ENCODE measurements at places on chromosomes 5 and 9.

GRCh38 chr5:123209502-123210027 lies 120.5 kb downstream of the PRDM6 start:
- DNase-seq = no peak

GRCh38 chr5:77904362-77904761 lies 128.2 kb upstream of the TBCA start:
- DNase-seq = no peak

- no peak for DNase-seq
Measured at GRCh38 chr9:92180669-92181181, 65.5 kb upstream of the SPTLC1 start.

GRCh38 chr9:133067006-133067405 lies 5.2 kb downstream of the CEL start:
- DNase-seq = no peak

- no peak for DNase-seq
Measured at GRCh38 chr5:142057697-142058056, 44.9 kb upstream of the GNPDA1 start.

DNA sequence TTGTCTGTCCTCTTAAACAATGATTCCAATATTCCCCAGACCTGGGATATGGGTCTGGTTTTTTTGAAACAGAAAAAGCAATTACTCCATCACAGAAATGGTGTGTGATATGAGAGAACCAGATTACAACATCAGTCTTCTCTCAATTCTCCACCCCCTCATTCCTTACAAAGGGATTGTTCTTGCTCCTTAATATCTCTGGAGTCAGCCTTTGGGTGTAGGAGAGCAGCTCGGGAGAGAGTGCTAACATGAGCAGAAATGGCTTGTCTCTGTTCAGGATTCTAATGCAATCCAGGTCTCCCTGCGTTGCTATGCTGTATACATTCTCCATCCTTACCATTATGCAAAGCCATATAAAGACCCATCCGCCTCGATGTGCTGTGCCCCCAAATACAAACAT lies 32.7 kb downstream of the ZFAND5 start:
- no peak for DNase-seq

GRCh38 chr5:11027660-11028059 lies 266.6 kb upstream of the DAP start:
- DNase-seq = no peak

DNA sequence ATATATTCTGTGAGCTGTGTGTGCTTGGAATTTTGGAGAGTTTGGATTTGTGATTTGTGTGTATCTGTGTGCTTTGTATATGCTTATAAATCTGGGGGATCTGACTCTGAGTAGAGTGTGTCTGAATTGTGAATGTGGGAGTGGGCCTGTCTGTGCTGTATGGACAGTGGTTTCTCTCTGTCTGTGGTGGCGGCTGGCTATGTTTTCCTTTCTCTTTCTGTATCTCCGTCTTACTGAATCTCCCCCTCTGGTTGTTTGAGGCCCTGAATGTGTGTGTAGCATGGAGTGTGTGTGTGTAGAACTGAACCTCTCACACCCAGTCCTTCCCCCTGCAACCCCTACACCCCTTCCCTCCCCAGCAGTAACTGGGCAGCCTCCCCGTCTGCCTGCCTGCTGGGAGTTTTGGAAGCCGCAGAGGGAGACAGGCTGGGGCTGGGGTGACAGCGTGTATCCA lies 4.7 kb downstream of the CXXC5 start:
- DNase-seq = no peak

DNA sequence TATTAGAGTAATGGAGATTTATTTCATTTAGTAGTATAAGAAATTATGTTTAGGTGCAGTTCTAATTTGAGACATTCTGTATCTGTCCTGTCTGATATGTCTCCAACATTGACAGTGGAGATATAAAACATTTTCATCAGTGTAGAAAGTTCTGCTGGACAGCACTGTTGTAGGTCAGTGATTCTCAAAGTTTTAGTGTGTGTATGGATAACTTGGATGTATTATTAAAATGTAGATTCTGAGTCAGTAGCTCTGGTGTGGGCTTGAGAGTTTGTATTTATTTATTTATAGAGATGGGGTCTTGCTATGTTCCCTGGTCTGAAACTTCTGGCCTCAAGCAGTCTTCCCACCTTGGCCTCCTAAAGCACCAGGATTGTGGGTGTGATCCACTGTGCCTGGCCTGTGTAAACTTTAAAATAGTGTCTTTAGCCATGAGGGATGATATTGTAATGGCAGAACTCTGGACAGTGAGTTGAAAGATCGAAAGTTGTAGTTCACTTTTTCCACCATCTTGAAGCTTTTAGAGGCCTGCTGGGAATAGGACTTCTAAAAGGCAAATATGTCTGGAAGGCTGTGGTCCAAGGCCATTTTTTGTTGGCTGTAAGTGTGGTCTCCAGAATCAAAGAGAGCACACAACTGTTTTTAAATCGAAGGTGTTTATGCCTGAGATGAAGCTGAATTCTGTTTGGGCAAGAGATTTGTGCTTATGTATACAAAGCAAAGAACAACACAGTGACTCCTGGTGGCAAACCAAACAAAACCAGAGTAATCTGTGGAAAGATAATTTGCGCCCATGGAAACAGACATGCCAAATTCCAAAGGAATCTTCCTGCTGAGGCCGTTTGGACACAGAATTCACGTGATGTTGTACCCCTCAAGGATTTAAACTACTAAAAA lies 12.4 kb downstream of the UBAP1 start:
- no peak for DNase-seq

DNA sequence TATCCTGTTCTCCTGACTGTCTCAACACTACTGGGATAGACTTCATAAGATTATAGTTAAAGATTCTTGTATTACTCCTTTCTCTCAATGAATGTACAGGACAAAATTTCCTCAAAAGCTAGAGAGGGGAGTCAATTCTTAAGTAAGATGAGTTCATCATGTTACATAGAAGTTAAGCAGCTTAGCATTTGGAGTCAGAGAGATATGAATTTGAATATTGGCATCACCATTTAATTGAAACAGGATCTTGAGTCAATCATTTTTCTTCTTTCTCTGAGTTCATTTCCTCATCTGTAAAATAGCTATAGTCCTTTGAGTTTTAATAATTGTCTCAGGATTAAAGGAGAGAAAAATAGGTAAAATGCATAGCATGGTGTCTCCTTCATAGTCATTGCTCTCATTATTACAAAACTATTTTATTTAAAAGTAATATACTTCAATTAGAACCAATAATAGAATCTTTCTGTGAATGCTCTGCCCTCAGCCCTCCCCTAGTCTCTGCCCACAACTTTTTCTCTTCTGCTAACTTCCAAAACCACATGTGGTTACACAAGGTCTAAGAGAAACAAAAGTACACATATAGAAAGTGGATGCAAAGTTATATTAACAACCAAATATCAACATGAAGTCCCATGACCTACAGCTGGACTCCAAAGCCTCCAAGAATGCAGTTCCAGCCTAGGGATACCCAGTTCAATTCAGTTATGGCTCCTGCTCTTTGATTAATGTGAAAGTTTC lies 265.6 kb downstream of the TLE1 start:
- no peak for DNase-seq

- no peak for DNase-seq
Measured at GRCh38 chr9:124014956-124015660, 3.5 kb downstream of the LHX2 start.
